ENCODE measurements at places on chromosomes 6 and 20.

DNA sequence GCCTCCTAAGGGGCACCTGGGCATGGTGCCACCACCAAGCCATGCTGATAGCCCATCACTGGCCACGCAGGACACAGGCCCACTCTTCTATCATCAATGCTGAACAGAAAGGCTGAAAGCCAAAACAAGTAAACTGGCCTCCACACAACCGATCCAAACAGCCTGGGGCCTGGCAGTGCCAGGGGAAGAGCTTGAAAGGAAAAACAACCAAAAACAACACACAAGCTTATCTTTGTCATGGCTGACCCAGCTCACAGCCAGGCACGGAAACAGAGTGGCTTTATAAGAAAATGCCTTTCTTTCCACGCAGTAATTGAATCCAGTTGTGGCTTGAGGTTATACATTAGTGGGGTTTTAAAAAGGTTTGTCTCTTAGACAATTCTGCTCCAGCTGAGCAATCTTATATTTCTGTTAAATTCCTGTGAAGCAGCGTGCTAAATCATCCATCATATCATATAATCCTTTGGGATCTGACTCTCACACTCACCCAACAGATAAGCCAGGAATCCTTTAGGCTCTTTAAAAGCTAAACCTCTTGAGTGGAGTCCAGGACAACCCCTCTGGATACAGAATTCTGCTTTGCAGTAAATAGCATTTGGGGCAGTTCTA lies 65.4 kb upstream of the SLC22A16 start:
- DNase-seq = no peak

DNA sequence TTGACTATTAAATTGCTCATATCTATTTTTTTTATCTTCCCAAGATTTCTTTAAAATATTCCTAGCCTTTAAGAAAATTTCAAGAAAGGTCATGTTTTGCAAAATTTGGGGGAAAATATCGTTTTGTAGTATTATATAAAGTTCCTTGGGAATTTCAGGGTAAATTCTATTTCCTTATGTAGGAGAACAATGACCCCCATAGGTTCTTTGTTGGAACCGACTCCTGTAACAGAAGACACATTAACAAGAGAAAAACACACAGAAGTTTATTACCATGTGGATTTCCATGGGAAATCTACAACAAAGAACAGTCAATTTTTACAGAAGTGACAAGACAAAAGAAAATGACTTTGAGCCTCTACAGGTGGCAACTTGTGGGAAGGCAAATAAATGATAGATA lies 68.1 kb downstream of the ADGB start:
- no peak for DNase-seq

- peak; percentile 20 for DNase-seq
Observed at GRCh38 chr20:5222919-5223634, 93.7 kb downstream of the PROKR2 start.

GRCh38 chr20:38970302-38970701 lies 8.2 kb downstream of the DHX35 start:
- no peak for DNase-seq

DNA sequence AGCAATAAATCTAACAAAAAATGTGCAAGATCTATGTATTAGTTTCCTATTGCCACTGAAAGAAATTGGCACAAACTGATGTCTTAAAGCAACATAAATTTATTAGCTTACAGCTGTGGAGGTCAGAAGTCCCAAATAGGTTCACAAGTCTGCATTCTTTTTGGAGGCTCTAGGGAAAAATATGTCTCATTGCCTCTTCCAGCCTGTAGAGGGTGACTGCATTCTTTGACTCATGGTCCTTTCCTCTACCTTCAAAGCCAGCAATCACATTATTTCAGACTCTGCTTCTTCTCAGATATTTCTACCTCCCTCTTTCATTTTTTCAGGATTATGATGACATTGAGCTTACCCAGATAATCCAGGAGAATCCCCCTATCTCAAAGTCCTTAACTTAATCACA lies 1531.1 kb downstream of the KHDRBS2 start:
- no peak for DNase-seq

DNA sequence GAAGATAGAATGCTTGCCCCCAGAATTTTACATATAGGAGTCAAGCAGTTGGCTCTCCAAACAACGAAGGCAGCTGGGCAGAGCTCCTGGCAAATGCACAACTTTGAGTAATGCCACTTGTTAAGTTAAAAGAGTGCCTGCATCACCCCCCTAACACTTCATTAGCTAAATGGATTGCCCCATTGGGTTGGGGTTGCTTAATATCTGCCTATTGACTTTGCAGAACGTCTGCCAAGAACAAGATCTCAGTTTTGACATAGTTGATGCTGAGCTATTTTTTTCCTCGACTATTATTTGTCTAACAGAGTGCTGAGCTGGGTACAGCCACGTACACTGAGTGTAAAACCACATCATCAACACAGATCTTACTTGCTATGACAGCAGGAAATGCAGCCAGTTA lies 12.1 kb downstream of the ANKRD60 start:
- DNase-seq = no peak

- DNase-seq = no peak
Observed at GRCh38 chr6:39918831-39919230, 15.4 kb downstream of the MOCS1 start.

DNA sequence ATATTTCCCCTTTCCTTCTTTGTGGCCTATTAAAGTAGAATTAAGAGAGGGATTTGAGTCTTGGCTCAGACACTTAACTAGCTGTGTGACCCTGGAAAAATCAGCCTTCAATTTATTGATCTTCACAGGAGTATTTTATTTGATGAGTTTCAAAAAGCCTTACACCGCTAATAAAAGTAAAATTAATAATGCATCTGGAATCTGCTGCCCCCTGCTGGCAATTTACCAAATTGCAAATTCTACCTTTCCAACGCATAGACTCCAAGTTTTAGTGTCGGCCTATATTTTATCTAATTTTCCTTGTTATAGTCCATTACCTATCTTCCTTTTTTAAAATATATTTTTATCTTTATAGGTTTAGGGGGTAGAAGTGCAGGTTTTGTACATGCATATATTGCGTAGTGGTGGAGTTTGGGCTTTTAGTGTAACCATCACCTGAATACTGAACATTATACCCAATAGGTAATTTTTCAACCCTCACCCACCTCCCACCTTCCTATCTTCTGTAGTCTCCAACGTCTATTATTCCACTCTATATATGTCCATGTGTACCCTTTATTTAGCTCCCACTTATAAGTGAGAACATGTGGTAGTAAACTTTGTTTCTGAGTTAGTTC lies 46.3 kb downstream of the GOPC start:
- DNase-seq = peak; percentile 33

- DNase-seq = no peak
Observed at GRCh38 chr6:16562498-16562897, 198.8 kb downstream of the ATXN1 start.

GRCh38 chr6:125792680-125793079 lies 1.9 kb downstream of the NCOA7 start:
- DNase-seq = no peak

DNA sequence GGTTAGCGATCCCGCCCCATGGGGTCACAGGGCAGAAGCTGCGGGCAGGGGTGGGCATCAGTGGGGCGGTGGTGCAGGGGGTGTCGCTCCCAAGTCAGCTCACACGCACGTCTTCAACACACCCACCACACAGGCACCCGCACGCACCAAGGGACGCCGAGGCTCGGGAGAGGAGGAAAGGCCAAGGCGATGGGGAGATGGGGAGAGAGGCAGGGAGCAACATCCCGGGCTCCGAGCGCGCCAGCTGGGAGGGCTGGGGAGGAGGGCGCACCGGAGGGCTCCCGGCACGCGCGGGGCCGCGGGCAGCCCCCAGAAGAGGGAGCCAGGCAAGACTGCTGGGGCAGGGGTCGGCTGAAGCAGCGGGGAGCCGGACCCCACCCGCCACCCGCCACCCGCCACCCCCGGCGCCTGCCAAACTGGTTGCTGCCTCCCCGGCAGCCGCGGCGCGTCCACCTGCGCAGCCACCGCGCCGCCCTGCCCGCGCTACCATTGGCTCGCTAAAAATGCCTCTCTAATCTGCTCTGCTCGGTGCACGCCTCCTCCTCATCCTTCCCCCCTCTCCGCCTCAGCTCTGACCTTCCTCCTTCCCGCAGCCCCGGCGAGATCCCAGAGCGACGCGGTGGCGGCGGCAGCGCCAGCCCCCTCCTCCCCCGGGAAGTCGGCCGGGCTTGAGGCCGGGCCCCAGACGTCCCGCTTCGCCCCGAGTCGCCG lies at the start of gene PACSIN1:
PACSIN1 (plus strand) TSS at position 546 of the 711 bp plus-strand sequence. CDS start 60,230 bp downstream, outside the sequence.
- no peak for DNase-seq

- DNase-seq = no peak
Observed at GRCh38 chr6:135161411-135162395, 19.4 kb upstream of the MYB start.

GRCh38 chr20:32510120-32510600 lies 75.0 kb downstream of the NOL4L start:
- DNase-seq = no peak

DNA sequence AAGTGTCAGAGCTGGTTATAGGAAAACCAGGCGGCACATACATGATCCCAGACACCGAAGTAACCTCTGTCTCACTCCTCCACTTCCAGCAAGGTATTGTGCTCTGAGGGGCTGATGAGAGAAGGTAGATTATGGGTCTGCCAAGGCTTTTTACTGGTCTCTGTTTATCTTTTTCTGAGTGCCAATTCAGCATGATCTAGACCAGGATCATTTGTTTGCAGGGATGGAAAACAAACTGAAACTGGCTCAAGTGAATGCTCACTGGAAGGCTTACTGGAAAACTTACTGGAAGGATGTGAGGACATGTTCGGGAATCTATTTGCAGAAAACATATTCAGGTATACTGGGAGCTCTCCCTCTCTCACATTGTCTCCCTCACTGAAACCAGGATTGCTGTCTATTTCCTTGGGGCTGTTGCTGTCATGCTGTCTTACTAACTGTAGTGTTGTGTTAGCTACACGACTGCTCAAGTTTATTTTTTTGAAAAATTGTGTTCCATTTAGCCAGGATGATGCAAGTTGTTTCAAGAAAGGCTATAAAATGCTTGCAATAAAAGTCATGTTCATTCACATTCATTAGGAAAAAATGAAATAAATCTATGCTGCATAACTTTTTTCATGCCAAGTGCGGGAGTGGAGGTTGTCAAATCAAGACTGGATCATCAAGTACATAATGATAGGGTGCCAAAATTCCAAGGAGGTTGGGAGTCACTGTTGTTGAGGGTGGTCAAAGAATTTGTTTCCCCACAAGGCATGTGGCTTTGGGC lies 37.0 kb downstream of the KLHL31 start:
- no peak for DNase-seq

DNA sequence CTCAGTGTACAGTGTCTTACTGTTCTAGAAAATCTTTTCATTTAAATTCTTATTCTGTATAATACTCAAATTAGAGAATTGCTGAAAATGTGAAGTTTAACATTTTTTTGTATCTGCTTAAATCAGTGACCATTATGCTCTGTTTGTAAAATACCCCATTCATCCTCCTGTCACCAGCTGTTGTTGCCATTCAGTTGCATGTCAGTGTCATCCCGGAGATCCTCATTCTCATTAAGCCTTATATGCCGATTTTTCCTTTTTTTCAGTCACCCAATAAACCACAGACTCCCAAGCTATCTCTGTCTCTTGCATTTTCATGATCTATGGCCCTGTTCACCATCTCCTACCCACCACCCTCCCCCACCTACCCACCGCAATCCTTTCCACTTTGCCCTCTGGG lies 20.4 kb downstream of the GTF2H5 start:
- no peak for DNase-seq

DNA sequence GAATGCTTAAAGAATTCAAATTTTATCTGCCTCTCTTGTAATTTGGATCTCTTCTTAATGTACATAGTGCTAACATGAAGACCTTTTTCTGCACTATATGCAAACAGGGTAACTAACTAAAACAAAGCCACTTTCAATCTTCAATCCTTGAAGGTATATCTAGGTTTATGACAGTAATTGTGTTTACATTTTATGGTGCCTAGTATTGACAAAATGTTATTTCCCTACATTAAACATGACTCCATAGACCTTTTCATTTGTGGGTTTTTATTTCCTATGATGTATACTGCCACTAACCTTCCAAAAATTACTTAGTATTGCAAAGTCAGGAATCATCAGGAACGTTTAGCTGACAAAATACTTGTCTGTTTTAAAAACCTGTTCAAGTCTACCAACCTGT lies 95.9 kb downstream of the B3GAT2 start:
- DNase-seq = no peak

DNA sequence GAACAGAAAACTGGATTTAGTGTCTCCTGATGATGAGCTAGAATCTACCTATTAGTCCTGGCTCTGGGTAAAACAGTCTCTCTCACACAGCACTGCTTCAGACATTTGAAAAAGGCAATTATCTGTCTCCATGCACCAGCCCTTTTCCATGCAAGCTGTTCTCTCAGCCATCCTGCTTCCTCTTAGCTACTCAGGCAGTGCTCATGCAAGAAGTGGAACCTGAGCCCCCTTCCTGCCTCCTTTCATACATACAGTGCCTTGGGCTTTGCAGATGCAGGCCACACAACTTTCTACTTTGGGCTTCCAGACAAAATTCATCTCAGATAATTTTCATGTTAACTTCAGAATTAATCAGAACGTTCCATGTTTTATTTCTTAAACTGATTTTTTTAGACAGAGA lies 151.3 kb downstream of the RALGAPA2 start:
- no peak for DNase-seq

DNA sequence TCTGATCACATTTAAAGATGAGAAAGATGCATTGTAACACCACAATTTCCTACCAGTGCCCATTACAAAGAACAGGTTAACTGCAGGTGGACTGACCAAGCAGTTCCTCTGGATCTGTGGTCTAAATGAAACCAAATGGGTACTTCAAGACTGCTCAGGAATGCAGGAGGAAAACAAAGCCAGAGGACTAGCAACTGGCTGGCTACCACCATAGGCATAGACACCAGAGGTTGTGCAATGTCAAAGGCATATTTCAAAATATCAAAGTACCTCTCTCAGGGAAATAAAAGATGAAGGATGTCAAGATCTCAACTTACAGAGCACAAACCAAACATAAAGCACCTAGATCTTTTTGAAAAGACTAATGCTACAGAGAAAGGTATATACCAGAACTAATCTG lies 65.5 kb downstream of the GMDS start:
- DNase-seq = no peak

Data from activated T-cell treated with anti-CD3 and anti-CD28 coated beads for 24 hours (primary cell).